ENCODE measurements at places on chromosomes 7 and 10.

DNA sequence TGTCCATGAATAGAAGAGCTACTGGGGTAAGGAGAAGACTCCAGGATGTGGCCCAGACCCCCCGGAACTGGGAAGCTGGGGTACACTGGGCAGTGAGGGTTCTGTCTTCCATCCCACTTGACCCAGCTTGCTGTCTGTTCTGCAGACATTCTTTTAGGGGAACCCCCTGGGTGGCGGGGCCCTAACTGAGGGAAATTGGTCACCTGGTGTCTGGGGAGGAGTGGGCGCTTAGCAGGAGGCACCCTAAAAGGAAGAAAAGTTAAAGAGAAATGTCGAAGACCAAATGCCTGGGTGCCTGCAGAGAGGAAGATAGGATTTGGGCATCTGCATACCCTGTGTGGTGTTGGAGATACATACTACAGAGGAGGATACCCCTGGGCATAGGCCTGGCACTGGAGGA lies 1.0 kb downstream of the AP1S1 start:
- no peak for DNase-seq

DNA sequence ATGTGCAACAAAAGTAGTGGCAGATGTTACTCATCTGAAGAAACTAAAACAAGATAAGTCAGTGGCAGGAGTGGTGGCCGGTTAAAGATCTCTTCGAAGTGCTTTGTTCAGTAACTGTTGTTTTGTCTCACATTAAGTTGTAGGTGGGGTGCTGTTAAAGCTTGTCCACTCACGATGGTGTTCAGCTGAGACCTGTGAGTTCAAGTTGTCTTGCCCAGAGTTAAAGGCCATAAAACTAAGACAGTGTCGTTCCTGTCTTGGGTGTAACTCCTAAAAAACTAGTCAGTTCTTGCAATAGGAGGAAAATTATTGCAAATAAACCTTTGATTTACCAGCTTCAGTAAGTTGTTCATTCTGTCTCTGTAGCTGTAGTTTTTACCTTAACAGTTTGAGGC lies 857 bp upstream of the FOXP2 start:
- no peak for DNase-seq

DNA sequence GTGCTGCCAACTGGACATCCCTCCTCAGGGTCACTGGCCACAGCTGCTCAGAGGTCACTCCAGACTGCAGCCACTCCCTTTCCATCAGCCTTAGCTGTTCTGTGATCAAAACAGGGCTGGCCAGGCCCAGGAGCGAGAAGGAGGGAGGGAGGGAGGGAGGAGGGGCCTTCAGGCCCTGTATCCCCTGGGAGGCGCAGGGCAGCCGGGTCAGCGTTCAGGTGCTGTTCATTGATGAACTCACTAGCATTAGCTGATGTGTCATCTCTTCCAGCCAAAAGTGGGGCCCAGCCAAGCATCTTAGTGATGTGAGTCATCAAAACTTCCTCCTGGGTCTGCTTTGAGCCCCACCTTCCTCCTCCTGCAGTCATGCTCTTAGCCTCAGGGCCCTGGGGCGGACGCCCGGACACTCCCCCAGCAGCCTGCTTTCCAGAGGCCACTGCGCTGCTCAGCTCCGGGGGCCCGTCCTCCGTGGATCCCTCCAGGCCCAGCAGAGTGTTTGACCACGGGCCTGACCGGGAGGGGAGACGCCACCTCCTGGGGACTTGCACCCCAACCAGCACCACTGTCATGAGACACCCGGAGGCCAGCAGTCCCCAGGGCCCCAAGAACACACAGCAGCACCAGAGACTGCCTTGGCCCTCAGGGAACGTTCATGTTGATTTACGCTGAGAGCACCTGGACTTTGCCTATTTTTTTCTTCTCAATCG lies 149.2 kb downstream of the PRKAG2 start:
- peak; percentile 6 for DNase-seq

- no peak for DNase-seq
These were observed 332.0 kb upstream of the GALNT17 start for GRCh38 chr7:70799841-70800405.

GRCh38 chr7:39465055-39465929 lies 100.9 kb upstream of the YAE1 start:
- DNase-seq, result no peak

GRCh38 chr7:85480666-85481065 lies 293.8 kb upstream of the SEMA3D start:
- no peak for DNase-seq

DNA sequence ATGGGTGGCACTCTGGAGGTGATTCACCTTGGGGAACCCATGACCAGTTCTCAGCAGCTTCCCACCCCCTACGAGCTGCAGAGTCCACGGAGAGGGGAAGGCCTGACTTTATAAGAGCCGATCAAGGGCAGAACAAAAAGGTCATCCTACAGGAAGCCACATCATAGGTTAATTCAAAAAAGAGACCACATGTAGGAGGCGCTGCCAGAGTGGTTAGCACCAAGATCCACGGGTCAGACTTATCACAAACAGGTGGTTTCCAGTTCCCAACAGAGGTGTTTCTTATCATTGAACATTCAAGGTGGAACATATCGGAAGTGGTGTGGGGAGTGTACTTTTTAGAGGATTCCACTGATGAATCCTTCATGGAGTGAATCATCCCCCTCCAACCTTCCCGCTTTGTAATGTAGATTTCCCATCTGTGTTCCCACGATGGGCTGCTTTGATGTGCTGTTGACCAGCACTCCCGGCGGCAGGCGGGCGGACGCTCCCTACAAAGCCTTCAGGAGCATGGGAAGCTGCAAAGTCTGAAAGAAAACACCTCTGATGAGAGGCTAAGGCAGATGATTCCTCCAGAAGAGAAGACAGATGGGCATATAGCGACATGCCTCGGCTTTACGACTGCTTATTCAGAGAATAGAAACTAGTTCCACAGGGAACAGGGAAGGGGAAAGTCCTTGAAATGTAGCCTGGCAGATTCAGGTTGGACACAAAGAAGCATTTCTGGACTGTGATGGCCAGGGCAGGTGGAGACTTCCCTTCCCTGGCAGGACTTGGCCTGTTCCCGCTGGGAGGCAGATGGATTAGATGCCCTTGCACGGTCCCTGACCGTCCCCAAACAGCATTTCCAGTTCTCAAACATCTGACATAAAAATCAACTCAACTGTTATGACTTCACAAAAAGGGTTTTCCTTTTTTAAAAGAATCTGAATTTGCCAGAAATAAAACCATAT lies 66.5 kb downstream of the AFAP1L2 start:
- DNase-seq, result no peak

DNA sequence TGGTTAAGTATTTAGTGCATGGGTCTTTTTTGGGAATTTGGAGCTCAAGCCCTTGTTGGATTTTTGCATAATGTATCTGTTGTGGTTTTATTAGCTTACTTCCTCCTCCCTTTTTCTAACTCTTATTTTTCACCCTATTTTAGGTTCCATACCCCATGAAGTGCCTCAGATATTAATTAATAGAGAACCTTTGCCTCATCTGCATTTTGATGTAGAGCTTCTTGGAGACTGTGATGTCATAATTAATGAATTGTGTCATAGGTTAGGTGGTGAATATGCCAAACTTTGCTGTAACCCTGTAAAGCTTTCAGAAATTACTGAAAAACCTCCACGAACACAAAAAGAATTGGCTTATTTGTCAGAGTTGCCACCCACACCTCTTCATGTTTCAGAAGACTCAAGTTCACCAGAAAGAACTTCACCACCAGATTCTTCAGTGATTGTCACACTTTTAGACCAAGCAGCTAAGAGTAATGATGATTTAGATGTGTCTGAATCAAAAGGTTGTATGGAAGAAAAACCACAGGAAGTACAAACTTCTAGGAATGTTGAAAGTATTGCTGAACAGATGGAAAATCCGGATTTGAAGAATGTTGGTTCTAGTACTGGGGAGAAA lies 28.0 kb downstream of the SIRT1 start:
- no peak for DNase-seq

DNA sequence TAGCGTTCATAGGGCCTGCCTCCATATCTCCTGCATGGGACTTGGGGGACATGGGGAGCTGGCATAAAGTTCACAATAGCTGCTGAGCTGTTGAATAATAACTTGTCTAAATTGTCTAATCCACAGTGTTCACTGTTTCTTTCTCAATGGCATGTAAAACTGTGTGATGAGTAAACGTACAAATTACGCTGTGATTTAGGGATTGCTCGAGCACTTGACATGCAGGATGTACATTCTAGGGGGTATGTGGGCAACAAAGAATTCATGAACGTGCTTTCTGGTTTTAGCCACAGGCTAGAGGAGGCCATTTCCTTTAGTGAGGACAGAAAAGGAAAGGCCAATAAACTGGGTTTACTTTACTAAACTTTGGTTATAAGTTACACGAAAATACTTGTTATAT lies 534.2 kb upstream of the ZWINT start:
- no peak for DNase-seq

DNA sequence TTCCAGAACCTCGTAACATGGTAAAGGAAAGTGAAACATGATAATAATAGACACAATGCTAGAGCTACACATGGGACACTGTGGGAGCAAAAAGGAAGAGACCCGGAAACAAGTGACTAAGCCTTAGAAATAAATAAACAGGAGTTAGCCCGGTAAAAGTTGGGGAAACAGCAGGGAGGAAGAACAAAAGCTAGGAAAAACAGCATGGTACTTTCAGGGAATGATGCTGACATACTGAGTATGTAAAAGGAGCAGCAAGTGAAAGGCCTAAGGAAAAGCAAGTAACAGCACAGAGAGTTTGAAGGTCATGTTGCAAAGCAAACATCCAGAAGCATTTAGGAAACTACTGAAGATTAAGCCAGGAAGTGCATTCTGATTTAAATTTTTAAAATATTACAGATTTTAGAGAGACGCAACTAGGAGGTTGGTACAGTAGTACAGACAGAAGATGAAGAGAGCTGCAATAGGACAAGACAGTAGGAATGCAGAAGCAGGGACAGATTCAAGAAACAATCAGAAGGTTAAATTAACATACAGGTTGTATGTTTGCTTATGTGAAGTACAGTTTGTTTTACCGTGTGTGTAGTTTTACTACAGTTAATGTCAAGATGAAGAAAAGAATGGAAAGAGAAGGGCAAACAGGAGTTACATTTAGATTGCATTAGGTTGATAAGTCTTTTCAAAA lies 63.7 kb downstream of the ARHGAP12 start:
- no peak for DNase-seq

GRCh38 chr7:22787951-22788350 lies 34.7 kb downstream of the TOMM7 start:
- DNase-seq, result no peak

GRCh38 chr7:96996111-96996957 lies 9.0 kb upstream of the DLX6 start:
- DNase-seq, result no peak

DNA sequence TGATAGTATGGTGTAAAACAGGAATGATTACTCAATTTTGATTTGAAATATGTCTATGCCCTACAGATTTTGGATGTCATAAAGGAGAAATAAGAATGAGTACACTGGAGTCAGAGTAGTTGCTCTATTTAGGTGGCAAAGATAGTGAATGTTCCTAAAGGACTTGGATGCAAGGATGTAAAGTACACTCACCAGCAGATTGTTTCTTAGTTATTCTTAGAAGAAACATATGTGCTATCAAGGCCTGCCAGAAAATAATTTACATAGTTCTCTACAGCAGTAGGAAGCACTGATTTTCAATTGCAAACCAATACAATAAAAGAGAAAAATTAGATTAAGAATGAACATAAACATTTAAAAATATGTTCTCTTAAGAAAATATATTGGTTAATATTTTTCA lies 259.4 kb downstream of the PPP1R3A start:
- DNase-seq, result no peak

DNA sequence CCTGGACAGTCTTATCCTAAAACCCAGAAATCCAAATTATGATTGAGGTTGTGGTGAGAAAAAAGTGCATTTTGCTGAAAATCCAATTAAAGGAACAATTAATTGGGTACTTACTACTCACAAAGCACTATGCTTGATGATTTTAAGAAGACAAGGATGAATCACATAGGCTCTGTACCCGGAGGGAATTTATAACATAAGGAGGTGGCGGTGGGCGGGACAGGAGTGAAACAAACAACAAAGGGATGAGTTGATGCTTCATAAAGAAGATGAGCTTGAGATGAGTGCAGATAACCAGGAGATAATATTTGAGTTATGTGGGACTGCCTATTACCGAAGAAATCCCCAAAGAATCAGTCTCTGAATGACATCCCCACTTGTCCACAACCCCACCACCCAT lies 171.1 kb upstream of the FZD8 start:
- no peak for DNase-seq

DNA sequence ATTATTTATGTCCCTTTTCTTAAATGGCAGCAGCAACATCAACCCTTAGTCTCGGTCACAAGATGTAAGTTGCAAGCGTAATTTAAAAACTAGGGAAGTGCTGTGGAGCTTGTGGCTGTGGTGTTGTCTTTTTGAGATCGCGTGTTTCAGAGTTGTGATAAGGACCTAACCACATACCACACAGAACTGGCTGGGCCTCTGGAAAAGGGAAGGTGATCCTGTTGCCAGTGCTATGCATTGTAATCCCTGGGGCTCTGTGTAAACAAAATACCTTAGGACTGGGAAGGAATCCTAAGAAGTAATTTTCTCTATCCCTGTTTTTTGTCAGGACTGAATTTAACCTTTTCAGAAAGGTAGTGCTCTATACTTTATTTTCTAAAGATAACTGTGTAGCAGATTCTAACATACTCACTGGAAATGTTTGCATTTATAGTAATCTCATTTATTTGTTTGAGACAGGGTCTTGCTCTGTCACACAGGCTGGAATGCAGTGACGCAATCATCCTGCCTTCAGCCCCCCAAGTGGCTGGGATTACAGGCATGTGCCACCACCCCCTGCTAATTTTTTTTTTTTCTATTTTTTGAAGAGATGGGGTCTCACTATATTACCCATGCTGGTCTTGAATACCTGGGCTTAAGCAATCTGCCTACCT lies 60.4 kb downstream of the INPP5F start:
- no peak for DNase-seq

- DNase-seq, result no peak
These were observed 122.2 kb downstream of the MPP7 start for GRCh38 chr10:28180654-28181053.

DNA sequence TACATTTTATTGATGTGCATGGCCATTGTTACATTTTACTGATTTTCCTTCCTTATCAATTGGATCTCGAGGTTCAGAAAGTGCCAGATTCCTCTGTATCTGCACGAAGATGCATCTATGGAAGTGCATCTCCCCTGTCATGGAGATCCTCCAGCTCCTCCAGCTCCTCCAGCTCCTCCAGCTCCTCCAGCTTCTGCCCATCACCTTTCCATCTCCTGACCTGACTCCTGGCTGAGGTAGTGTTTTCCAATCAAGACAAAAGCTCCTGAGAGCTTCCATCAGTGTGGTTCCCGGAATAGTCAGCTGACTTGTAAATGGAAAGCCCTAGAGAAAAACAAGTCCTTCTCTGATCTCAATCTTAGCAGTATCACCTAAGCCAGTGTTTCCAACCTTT lies 90.8 kb upstream of the KLF6 start:
- DNase-seq, result no peak

- no peak for DNase-seq
These were observed 590.2 kb downstream of the SH2D4B start for GRCh38 chr10:81127931-81128330.

All from stimulated activated CD8-positive, alpha-beta memory T cell treated with anti-CD3 and anti-CD28 coated beads, Interleukin-4, amount 100 ng/mL, for 4 hours (primary cell).